Activated CD4-positive, alpha-beta memory T cell treated with anti-CD3 and anti-CD28 coated beads, Interleukin-2, amount 10 ng/mL, durations not matched to agents 7 days and 5 days (primary cell): ENCODE measurements at places on chromosomes 3 and 15. TPM values are rescaled to one million over a fixed set of nuclear protein-coding genes. Genes with fewer than 3 reads are reported as not detected.

DNA sequence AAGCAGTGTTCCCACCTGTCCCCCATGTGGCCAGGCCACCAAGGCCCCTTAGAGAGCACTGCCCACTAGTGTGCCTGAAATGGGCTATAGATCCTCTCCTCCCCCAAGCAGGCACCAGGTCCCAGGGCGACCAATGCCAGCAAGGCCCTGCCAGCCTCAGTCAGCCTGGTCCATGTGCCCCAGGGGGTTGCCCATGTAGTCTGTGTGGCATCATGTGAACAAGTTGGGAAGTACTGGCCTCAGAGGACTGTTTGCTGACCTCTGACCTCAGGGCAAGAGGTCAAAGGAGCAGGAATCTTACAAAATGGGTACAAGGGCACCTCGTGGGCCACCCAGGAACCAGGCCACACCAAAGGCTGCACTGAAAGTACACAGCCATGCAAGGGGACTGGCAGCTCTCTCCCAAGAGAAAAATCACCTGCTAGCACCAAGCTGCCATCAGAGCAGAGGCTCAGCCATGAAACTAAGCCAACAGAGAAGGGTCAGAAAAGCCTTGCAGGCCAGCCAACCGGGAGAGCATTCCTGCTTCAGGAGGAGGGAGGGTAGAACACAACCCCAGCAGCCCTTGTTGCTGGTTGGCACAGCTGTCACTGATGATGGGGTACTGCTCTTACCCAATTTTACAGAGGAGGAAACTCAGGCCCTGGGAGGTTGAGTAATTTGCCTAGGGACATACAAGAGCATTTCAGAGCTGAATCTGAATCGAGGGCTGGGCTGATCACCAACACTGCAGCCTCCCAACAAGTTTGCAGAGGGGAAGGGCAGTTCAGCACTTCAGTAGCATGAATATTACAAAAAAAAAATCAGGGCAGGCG is 5.2 kb upstream of the FURIN start:
- no peaks in the 10 kb centered on the region for H3K36me3 ChIP-seq
- no peak overlapping the region for H3K4me3 ChIP-seq
- peaks cover 61% of the 10 kb centered on the region for H3K4me1 ChIP-seq
- no peaks in the 10 kb centered on the region for H3K27me3 ChIP-seq

DNA sequence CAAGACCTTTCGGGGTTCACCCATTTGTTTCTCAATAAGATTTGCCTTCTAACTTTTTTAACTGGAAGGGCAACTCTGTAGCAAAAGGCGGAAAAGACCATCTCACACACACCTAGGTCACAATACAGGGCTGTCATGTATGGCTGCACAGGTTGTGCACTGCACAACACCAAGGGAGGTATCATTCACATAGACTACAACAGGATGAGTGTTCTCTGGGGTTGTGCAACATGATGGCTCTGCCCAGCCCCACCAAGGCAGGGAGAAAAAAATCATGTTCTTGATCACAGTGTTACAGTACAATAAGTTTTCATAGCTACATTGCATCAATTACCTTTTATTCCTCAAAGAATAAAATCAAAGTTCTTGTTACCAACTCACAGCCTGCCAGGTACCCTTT is 52.8 kb downstream of the ANXA2 start:
- DNase-seq = no peak
- H3K27me3 ChIP-seq = no peaks in the 10 kb centered on the region
- peaks cover 48% of the 10 kb centered on the region for H3K36me3 ChIP-seq

SCAMP5 gene
- total RNA-seq = 0.81 TPM

- DNase-seq = no peak
- H3K27me3 ChIP-seq = peaks cover 53% of the 10 kb centered on the region
- no peak overlapping the region for H3K27ac ChIP-seq
- no peak overlapping the region for H3K4me3 ChIP-seq
- H3K36me3 ChIP-seq = no peaks in the 10 kb centered on the region
- H3K4me1 ChIP-seq = no peaks in the 10 kb centered on the region
Observed at GRCh38 chr15:61155741-61156700, 73.1 kb downstream of the RORA start.

DNA sequence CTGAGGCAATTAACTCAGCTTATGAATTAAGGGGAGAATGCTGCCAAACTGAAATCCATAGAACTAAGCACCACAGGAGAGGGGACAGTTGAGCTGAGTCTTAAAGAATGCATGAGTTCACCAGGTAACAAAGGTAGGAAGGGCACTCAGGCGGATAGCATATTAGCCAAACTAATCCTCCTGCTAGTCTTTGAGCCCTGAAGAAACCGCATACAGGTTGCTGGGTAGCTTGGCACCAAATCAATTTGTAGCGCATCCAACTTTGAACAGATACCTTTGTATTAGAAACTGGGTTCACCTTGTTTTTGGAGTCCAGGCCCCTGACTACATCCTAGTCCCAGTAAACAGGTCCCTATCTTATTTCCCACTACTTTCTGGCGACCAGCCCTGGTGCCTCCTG is 93.7 kb downstream of the FRMD4B start:
- H3K27me3 ChIP-seq = peaks cover 4% of the 10 kb centered on the region
- no peak overlapping the region for H3K27ac ChIP-seq
- no peak overlapping the region for H3K4me3 ChIP-seq

DNA sequence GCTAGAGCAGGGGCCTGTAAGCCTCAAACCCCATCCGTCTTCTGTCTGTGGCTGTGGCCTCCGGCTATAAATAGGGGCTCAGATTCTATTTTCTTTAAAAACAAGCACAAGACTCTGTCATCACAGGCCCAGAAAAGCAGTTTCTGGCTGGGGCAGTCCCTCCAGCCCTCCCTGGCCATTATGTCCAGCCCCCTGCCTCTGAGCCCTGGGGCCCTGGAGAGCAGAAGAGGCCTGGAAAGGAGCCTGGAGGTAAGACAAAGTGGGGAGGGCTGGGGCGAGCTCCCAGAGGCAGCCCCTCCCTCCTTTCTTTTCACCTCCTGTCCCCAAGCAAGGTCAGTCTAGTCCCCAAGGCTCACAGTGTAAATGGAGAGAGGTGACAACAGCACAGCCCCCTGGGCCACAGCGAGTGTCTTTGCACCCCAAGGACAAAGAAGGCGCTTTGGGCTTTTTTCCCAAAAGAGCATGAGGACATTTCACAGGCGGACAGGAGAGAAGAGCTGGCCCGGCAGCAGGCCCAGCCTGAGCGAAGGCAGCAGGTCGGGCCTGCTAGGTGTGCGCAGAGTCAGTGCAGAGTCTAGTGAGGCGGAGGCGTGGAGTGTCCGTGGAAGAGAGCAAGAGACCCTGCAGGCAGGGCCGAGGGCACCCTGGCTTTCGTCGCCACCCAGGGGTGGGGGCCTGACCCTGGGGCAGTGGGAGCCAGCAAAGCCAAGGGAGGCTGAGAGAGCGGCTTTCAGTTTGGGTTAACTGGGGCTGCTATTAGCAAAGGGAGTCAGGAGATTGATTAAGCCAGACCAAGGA is 188.3 kb downstream of the TBC1D2B start:
- peaks cover 2% of the 10 kb centered on the region for H3K27me3 ChIP-seq
- no peak overlapping the region for H3K4me3 ChIP-seq
- H3K4me1 ChIP-seq = no peaks in the 10 kb centered on the region
- H3K36me3 ChIP-seq = no peaks in the 10 kb centered on the region
- no peak for DNase-seq
- no peak overlapping the region for H3K27ac ChIP-seq

CYP1A1 gene
- 2.0 TPM for total RNA-seq

GRCh38 chr3:118682921-118683320 is 351.7 kb downstream of the IGSF11 start:
- H3K4me1 ChIP-seq = no peaks in the 10 kb centered on the region
- H3K4me3 ChIP-seq = no peak overlapping the region
- no peaks in the 10 kb centered on the region for H3K36me3 ChIP-seq
- H3K27me3 ChIP-seq = no peaks in the 10 kb centered on the region
- DNase-seq = no peak

PPP1R14D gene
- not detected for total RNA-seq

SELENOK gene
- 80.9 TPM for total RNA-seq

- DNase-seq = no peak
- H3K4me1 ChIP-seq = peaks cover 23% of the 10 kb centered on the region
- H3K27ac ChIP-seq = peak overlapping the region; percentile 68
- H3K27me3 ChIP-seq = no peaks in the 10 kb centered on the region
Observed at GRCh38 chr15:42171795-42172194, 15.4 kb upstream of the PLA2G4F start.

GRCh38 chr15:39195961-39196486 is 384.9 kb upstream of the THBS1 start:
- H3K36me3 ChIP-seq = no peaks in the 10 kb centered on the region
- H3K27ac ChIP-seq = no peak overlapping the region
- DNase-seq = no peak
- H3K4me3 ChIP-seq = no peak overlapping the region
- H3K27me3 ChIP-seq = peaks cover 2% of the 10 kb centered on the region

- H3K27me3 ChIP-seq = no peaks in the 10 kb centered on the region
- H3K4me1 ChIP-seq = no peaks in the 10 kb centered on the region
- H3K4me3 ChIP-seq = no peak overlapping the region
- peaks cover 15% of the 10 kb centered on the region for H3K36me3 ChIP-seq
- DNase-seq = no peak
Observed at GRCh38 chr3:179687967-179688535, 35.2 kb downstream of the USP13 start.

GRCh38 chr15:101620671-101621070 is 31.5 kb downstream of the TM2D3 start:
- DNase-seq = no peak
- H3K27me3 ChIP-seq = no peaks in the 10 kb centered on the region
- peaks cover 14% of the 10 kb centered on the region for H3K36me3 ChIP-seq
- H3K4me1 ChIP-seq = peaks cover 32% of the 10 kb centered on the region
- H3K4me3 ChIP-seq = no peak overlapping the region
- H3K27ac ChIP-seq = no peak overlapping the region

- H3K4me3 ChIP-seq = no peak overlapping the region
- no peak for DNase-seq
- H3K27me3 ChIP-seq = peaks cover 60% of the 10 kb centered on the region
- H3K36me3 ChIP-seq = no peaks in the 10 kb centered on the region
- H3K4me1 ChIP-seq = no peaks in the 10 kb centered on the region
Observed at GRCh38 chr3:134287512-134287911, 36.9 kb upstream of the RYK start.

STRA6 gene
- not detected for total RNA-seq

PLIN1 gene
- total RNA-seq = 0.15 TPM

DNA sequence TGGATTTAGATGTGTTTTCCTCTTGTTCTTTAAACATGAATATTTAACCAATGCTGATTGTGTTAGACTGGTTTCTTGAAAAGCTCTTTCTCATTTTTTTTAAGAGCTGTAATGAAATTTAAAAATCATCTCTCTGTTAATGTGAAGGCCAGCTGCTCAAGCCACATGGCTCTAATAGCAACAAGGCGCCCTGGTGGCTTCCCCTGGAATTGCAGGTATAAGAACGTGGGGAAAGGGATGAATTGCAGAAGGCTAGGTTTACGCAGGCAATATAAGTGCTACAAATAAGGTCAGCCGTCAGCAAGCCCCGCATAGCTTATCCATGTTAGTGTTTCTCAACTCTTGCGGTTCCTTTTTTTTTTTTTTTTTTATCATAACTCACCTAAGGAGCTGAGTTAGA is 108.5 kb downstream of the SAMMSON start:
- peaks cover 2% of the 10 kb centered on the region for H3K27me3 ChIP-seq
- no peak for DNase-seq
- H3K27ac ChIP-seq = no peak overlapping the region
- no peaks in the 10 kb centered on the region for H3K36me3 ChIP-seq
- H3K4me3 ChIP-seq = no peak overlapping the region

DNA sequence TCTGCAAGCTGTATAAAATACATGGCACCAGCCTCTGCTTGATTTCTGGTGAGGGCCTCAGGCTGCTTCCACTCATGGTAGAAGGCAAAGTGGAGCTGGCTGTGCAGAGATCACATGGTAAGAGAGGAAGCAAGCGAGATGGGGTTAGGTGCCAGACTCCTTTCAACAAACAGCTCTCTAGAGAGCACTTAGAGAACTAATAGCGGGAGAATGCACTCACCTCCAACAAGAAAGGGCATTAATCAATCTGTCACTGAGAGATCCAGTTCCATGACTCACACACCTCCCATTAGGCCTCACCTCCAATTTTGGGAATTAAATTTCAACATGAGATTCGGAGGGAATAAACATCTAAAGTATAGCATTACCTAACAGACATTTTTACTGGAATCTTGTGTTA is 644.1 kb upstream of the ARRDC4 start:
- H3K4me3 ChIP-seq = no peak overlapping the region
- H3K36me3 ChIP-seq = no peaks in the 10 kb centered on the region
- DNase-seq = no peak
- H3K27ac ChIP-seq = no peak overlapping the region
